ENCODE measurements at places on chromosomes 3 and 15. TPM values are rescaled to one million over a fixed set of nuclear protein-coding genes. Genes with fewer than 3 reads are reported as not detected.

DNA sequence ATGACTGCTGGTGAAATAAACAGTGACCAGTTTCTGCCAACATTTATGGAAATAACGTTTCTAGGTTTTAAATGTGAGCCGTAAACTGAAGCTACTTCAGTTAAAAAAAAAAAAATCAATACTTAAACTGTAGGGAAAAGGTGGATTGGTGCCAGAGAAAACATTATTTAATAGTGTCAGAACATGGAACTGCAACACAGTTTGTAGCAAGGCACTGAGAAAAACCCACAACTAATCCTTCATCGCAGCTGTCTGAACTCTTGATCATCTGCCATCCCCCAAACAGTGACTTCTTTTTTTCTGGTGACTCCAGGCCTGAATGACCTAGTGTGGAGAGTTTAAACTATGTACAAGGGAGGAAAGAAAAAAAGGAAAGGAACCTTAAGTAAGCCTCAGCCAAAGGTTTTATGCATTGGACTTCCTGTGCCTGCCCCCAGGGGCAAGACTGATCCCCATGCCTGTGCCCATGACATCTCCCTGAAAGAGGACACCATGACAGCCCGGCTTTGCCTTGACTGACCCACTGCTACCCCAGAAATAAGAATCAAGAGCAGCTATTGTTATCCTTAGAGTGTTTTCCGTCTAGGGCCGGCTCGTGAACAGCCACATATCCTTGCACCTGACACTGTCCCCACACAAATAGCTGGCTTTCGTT, 33.1 kb downstream of the CRTAP start:
- no peak for DNase-seq

DNAH12 gene
- 0.52 TPM for total RNA-seq

DNA sequence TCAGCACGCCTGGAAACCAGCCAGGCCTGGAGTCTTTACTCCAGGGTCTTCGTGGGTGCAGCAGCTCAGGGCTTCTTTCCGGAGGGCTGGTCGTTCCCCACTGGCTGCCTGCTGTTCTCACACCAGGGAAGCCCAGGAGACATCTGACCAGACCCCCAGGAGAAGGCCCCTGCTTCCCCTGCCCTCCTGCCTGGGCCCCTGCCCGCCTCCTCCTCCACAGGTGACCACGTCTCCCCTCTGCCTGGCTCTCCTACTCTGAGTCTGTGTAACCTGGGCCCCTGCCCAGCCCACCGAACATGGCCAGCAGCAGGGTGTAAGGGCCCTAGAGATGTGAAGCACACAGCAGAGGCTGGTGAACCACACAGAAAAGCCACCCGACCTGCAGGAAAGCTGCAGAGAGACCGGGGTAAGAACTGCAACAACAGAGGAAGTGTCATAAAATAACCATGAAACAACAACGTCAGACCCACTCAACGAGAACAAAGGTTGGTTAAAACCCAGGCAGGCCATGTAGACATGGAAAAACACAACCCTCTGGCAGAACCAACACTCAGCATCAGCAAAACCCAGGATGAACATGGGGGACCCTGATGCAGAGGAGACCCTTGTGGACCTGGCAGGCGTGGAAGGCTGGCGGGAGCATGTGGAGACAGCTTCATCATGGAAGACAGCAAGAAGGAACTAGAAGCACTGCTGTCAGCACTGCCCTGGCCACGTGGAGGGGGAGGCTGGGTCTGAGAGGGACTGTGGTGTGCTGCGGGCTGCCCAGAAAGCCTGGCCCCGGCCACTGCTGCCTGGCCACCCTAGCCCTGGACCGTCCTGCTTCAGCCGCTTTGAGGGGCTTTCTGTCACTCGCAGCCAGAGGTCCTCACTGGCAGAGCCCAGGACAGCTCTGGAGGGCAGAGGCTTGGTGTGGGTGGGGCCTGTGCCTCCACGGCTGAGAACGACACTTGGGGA, 20.4 kb downstream of the UROC1 start:
- DNase-seq: no peak

DNA sequence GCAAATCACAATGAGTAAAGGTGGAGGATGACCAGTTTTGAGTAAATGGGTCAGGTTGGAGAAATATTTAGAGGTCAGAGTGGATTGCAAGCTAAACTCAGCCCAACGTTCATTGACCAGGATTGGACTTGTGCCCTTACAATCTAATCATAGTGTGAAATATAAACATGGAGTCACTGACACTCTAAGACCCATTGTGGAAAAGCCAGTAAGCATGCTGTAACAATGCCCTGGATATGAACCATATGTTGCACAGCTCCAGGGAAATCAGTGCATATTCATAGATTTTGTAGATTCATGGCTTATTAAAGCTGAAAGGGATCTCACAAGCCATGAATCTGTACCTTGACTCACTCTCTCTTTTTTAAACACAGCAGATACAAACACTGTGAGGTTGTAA, 660.2 kb upstream of the LMCD1 start:
- no peak for DNase-seq

DNA sequence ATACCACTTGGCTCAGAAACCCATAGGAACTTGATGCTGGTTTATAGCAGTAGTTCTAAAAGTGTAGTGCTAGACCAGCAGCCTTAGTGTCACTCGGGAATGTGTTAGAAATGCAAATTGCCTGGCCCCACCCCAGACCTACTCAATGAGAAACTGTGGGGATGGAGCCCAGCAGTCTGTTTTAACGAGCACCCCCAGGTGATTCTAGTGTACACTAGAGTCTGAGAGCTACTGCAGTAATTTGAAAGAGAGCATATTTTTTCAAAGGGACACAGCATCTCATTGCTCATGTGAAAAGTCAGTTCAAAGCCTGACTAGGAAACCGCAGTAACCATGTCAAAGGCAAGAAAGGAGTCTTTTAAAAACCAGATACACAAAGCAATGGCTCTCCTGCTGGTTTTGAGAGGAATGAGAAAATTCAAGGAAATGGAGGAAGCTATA, 313.4 kb downstream of the SQOR start:
- no peak for DNase-seq

GRCh38 chr3:122991236-122991985, 36.2 kb downstream of the SEMA5B start:
- DNase-seq: no peak

All from mucosa of gallbladder (tissue), 1 donor.